ENCODE measurements at places on chromosomes 1 and 21.

DNA sequence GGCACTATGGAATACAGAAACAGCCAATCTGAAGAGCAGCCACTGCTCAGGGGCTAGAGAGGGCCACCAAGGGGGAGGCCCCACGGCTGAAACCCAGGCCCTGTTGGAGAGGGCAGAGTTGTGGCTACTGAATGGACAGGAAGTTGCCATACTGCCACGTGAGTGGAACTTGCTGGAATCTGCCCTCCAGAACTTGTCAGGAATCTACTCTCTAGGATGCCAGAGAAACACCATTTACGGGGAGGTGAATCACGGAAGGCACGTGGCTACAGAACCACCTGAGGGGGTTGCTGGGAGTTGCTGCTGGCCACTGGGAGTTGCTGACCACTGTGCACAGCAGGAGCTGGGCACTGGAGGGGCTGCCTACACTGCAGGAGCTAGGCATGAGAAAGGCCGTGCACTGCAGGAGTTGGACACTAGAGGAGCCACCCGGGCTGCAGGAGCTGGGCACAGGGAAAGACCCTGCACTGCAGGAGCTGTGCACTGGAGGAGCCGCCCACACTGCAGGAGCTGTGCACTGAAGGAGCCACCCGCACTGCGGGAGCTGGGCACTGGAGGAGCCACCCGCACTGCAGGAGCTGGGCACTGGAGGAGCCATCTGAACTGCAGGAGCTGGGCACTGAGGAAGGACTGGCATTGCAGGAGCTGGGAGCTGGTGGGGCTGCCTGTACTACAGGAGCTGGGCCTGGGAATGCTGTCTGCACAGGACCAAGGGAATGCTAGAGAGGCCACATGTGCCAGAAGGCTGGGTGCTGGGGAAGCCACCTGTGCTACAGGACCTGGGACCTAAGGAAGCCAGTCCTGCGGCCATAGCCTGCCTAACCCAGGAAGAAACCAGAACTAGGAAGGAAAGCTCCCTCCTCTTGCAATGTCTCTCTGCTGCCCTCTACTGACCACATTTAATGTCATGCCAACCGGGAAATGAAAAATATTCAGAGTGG lies 343.4 kb downstream of the MATN1 start:
- peak; percentile 86 for DNase-seq

DNA sequence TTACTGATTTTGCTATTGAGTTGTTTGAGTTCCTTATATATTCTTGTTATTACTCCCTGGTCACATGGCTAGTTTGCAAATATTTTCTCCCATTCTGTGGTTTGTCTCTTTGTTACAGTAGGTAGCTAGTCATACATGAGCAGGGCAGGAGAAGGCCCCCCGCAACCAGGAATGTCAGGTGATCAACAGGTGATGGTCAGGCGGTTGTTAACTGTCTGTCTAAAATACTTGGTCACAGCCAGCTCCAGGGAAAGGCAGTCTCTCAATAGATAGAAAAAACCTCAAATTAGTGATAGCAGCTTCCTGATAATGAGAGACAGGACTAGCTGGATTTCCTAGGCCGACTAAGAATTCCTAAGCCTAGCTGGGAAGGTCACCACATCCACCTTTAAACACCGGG lies 217.9 kb downstream of the RHOU start:
- no peak for DNase-seq

- no peak for DNase-seq
Measured at GRCh38 chr1:243246916-243247315, 8.2 kb downstream of the CEP170 start.

GRCh38 chr1:211547710-211548109 lies 31.3 kb downstream of the SLC30A1 start:
- no peak for DNase-seq

- no peak for DNase-seq
Measured at GRCh38 chr1:47332779-47333577, 612 bp upstream of the CMPK1 start.

- DNase-seq, result no peak
Measured at GRCh38 chr1:25795211-25795610, 4.8 kb upstream of the SELENON start.

DNA sequence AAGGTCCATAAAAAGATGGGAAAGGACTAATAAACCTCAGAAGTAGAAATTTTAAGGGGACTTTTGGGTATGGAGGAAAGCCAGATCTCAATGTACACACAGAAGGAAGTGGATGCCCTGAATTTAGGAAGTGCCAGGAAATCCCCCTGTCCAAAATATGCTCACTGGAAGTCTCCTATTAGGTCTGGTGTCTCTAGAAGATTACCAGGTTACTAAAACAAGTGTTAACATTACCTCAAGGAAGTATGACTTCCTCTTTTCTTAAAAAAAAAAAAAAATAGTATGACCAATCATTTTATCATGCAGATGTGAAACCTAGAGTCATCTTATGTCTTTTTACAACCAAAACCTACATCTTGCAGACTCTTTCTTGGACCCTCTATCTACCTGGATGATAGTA lies 30.7 kb downstream of the CD58 start:
- no peak for DNase-seq

DNA sequence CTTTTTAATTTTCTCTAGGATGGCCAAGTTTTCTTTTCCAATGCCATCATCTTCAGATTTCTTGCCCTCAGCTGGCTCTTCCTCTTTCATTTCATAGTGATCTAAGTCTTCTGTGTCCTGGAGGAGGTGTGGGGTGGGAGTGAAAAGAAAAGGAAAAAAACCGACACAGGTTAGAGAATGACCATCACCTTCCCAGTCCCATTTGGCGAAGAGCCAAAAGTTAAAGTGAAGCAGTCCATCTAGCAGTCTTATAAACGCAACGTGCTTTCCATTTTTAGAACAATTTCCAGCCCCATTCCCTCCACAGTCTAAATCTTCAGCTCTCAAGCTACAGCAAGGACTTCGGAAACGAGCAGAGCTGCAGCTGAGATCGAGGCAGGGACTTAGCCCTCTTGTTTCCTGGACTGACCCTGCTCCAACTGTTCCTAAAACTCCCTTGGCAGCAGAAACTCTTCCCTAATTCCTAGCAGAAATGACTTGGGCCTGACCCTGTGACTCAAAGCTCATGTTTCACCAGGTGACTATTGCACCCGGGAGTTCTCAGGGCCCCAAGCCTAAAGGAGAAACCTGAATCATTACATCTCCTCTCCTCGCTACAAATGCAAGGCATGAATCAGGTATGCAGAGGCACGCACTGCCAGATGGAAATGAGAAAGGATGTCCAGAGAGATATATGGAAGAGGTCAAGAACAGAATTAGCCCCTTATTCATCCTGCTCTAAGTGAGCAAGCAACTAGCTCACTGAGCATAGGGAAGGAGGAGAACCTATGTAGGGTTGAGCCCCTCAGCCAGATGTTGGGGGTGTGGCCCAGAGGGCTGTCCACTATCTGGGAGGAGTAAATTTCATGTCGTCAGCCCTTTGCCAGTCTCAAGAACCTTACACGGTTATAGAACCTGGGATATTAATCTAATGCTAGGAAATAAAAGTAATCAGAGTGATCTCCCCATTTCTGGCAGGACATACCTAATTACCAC lies 5.1 kb downstream of the UBE2Q1 start:
- no peak for DNase-seq

DNA sequence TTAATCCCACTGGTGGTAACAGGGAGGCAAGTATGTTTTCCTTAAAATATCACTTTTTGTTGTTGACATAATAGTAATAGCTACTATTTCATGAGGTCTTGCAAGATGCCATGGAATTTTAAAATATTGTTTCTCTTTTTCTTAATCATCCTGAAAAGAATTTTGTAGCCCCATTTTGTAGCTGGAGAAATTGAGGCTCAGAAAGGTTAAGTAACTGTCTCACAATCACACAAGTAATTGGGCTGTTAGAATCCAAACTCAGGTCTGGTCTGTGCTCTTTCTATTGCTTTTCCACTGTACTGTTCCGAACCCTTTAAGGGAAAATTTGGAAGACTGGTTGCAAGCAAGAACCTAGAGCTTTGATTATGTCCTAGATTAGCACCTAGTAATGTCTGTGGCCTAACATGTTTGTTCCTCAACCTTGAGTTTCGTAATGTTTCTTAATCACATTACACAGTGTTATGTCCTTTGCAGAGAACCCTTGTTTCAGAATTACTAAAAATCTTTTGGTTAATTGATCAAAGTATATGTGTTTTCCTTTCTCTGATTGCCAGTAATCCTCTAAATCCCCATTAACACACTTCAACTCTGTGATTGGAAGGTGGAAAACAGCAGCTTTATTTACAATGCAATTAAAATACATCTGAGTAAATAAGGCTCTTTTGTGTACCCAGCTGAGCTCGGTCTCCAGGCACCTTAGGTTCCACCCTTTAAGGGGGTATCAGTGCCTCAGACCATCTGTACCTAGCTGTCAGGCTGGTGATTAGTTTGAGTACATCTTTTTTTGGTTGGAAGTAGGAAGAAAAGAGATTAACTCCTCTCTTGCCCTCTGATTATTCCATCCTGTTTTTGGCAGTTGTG lies 10.4 kb downstream of the LRRC42 start:
- DNase-seq, result no peak

DNA sequence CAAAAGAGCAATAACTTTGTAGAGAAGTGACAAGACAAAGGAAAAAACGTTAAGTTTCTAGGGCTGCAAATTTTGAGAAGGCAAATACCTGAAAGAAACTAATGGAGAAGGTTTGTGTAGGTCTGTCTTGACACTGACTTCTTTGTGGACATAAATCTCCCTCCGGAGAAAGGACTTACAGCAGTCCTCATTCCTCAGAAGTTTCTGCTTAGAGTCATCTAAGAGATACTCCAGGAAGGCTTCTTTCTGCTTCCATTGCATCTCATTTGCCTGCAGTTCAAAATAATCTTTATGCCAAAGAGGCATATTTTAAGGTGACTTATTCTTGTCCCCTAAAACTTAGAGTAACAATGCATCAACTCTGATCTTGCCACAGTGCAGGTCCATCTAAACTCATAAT lies 4.4 kb upstream of the C4BPB start:
- DNase-seq, result no peak

All from NCI-H187 (cell line).